ENCODE measurements at places on chromosomes 7 and 10.

DNA sequence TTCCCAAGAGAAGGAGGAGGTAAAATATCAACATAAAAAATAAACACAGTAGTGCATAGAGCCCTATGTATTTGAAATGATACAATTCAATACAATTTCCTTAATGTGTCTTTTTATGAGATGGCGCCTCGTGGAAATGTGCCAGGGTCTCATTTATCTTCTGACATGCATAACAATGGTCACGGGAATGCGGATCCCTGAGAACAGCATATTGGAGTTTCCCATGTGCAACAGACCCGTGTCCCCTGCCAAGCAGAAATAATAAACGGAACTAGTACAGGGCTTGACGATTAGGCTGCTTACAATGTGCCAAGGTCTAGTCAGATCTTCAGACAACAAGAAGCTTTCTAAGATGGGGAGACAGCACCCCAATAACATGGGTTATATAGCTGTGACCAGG is 217.9 kb downstream of the ARHGAP21 start:
- no peak for DNase-seq

DNA sequence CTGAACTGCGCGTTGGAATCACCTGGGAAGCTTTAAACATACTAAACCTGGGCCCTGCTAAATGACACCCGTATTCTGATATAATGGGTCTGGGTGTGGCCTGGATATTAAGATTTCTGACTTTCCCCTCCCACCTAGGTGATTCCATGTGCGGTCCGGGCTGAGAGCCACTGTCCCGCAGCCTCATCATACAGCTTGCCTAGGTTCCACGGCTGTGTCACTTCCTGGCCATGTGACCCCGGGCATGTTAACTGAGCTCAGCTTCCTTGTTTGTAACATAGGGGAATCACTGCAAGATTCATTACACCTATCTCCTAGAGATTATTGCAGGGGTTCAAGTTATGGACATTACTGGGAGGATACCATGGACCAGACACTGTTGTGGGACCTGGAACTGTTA is 472.7 kb upstream of the GALNT17 start:
- no peak for DNase-seq

- DNase-seq: no peak
Measured at GRCh38 chr10:71077143-71077581, 135.2 kb upstream of the UNC5B start.

GRCh38 chr10:96345222-96345621 is 13.6 kb downstream of the OPALIN start:
- DNase-seq: no peak

DNA sequence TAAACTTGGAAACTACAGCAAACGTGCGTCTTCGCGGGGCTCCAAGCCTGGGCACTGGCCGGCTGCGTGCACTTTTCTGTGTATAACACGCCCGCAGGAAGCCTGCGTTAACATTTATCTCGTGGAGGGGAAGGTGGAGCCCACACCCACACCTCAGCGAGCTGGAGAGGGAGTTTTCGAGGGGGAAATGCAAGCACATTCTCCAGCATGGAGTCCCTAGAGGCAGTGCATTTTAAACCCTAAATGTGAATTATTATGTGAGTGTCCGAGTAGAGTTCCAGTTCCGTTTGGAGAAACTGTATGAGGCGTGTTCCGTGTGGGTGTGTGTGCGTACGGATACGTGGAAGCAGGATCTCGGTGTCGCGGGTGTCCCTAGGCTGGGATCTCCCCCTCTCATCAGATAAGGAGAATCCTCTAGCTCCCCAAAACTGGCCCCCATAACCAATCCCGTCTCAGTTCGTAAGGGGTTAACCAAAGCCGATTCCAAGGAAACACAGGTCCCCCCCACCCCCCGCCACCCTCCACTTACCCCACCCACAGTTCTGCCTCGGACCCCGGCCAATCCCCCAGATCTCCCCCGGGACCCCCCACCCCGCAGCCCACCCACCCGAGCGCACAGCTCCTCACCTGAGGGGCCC is 403 bp downstream of the CDK6 start:
- DNase-seq: peak; percentile 80

DNA sequence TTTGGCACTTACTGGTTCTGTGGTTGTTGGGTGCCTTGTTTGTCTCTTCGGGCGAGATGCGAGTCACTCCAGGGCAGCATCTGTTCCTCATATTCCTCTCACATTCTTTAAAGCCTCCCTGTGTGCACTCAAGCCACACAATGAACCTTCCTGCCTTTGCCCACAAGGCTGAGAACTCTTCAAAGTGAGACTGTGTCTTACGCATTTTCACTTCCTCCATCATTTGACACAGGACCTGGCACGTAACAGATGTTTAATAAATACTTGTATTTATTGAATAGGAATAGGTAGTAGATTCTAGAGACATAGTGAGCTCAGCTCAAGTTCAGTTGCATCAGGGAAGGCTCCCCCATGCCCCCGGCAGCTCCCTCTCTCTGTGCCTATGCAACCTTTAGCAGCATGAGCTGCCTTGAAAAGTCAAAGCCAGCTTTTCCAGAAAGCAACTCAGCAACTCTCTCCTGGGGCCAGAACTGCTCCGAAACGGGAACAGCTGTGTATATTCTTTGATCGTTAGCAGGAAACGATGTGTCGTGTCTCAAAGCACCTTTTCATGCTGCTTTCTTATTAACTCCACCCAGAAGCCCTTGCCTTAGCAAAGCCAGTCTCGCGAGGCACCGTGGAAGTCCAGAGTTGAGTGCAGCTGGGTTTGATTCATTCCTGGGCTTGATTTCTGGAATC is 97.5 kb downstream of the PFKFB3 start:
- DNase-seq: peak; percentile 40

DNA sequence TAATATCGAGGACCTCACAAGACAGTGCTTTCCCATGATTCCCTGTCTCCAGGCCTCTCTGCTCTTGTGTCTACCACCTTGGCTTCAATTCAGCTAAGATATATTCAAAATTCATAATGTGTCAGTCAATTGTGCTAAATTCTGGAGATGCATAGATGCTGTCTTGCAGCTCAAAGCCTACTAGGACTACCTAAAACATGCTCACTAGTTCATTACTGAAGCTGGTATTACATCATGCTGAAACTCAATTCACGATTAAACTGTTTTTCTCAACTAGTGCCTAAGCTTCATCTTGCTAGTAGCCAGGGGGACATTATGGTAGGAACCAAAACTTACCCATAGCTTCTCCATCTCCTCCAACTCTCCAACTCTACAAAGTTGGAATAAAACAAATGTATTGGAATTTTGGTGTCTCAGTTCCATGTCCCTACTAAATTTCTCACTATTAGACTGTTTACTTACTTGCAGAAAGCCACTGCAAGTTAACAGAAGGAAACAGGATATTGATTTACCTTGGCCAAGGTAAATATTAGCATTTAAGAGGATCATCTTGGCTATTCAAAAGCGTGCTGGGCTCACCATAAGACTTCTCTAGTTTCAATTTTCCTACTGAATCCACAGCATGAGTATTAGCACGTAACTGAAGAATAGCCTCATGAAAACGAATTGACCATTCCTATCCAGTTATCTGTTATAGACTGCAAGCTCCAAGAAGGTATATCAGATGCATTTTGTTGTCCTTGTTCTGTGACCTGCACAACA is 53.6 kb downstream of the CREB3L2 start:
- no peak for DNase-seq

DNA sequence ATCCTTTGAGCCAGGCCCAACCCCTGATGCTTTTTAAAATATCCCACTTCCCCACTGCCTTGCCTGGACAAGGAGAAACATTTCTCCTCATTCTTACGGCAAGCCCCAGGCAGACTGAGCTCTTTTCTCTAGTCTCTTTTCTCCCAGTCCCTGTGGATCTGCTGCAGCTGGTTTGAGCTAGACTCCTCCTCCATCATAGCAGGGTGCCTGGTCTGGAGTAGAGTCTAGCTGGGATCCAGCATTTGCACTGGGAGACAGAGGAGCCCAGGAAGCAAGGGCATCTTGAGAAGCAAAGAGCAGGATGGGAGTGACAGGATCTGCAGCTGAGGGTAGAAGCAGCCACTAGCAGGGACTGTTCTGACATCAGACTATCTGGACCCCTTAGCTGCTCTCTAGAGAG is 562.3 kb upstream of the COBL start:
- no peak for DNase-seq

DNA sequence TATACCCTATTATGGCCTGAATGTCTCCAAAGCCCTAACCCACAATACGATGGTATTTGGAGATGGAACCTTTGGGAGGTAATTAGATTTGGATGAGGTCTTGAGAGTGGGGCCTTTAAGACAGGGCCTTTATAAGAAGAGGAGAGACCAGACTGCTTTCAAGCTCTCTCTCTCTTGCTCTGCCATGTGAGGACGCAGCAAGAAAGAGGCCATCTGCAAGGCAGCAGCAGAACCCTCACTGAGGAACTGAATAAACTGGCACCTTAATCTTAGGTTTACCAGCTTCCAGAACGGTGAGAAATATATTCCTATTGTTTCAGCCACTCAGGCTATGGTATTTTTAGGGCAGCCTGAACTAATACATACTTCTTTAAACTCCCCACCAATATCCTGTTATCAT is 2.0 kb upstream of the GNAI1 start:
- DNase-seq: peak; percentile 37

DNA sequence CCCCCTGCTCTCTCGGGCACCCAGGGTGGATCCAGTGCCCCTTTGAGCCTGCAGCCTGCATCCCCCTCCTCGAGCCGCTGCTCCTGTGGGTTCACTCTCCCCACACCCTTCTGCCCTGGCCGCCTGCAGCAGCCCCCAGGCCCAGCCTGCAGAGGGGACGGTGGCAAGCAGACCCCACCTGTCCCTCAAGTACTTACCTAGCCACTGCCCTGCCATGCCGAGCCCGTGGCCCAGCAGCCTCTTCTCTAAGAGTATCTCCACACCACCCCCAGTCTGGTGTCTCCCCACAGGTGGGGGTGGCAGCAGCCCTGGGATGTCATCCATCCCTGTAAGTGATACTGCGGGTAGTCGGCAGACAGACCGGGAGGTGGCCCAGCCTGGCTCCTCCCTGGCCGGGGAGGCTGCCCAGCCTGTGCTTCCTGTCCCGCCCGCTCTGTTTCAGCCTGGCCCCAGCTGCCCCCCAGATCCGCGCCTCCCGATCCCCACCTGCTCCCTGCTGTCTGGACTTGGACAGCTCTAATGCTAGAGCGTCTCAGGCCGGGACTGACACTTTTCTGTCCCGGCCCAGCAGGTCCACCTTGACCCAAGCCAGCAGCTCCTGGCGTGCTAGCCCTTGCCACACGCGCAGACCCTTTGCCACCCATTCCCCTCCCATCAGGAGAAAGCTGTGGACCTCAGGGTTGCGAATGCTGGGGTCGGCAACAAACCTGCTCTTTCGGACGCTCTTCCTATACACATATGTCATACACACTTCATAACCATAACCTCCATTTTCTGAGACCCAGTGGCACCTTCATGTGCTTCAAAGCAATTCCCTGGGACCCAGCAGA is 25.0 kb downstream of the YKT6 start:
- no peak for DNase-seq

- no peak for DNase-seq
Measured at GRCh38 chr10:124250506-124250905, 157.1 kb upstream of the CHST15 start.

- no peak for DNase-seq
Measured at GRCh38 chr10:73126343-73126742, 16.1 kb downstream of the NUDT13 start.

- peak; percentile 26 for DNase-seq
Measured at GRCh38 chr10:77899690-77900089, 26.9 kb downstream of the DLG5 start.

GRCh38 chr7:98841179-98841997 is 28.4 kb downstream of the TMEM130 start:
- peak; percentile 65 for DNase-seq

DNA sequence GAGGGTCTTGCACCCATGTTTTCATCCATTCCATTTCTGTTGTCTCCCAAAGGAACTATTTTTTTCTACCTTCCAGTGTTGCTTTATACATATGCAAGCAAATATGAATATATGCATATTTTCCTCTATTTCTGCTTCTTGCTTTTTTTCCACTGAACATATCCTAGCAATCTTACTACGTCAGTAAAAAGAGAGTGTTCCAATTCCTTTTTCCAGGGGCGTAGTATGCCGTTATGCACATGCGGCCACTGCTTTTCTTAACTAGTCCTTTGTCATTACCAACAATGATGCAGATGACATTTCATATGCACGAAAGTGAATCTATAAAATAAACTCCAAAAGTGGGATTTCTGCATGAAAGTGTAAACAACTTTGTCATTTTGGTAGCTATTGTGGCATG is 40.2 kb upstream of the FRMD4A start:
- DNase-seq: no peak

GRCh38 chr10:35058134-35058533 is 32.0 kb downstream of the CUL2 start:
- peak; percentile 41 for DNase-seq

DNA sequence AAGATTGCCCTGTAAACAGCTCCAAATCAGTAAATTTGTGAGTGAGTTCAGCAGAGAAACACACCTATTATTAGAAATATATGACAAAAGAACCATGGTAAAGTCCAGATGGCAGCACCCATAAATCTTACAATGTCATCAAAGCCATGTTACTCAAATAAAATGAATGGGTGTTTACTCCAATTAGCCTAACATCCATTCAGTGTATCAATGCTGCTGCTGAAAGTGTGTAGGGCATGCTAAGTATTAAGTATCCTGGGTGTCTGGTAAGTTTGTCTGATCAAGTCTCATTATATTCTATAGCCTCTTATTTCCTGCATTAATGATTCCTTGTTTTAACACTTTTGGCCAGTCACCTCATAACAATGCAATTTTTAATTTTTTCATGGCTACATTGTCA is 185.5 kb upstream of the STEAP4 start:
- DNase-seq: no peak

DNA sequence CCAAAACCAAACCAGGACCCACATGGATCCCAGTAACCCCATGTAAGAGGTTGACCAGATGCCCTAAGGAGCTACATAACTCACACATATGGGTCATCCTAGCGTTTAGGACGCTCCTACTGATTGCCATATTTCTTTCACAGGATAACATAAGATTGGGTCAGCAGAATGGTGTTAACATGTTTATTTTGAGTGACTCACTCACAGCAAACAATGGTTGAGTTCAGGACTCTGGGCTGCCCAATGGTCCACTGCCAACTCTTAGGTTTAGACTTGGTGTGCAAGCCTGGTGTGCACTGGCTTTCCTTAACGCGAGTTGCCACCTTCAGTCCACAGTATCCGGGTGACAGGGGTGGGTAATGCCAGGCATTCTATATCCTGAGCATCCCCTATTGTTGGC is 211.5 kb downstream of the GPAM start:
- no peak for DNase-seq

DNA sequence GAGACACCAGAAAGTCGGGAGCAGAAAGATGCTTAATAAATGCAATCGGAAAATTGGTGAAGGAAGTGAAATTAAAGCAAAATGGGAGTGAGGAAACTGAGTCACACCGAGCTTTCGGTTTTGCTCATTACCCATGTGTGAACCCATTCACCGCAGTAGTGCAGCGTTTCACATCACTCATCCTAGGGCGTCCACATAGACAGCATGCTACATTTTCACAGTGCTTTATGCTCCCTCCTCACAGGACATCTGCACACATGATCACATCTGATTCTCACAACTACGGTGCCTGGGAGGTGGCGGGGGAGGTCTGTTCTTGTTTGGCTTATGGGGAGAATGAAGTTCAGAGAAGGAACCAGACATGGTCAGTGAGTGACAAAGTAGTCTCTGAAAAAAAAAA is 36.6 kb upstream of the ATP6V0A4 start:
- DNase-seq: no peak

Data from hematopoietic multipotent progenitor cell treated with erythropoietin and hydrocortisone succinate and interleukin-3 and kit ligand, for 4 days (in vitro differentiated cells).